ENCODE measurements at places on chromosomes 2 and 18.
A peak's percentile ranks its signal among the peaks of the same experiment; 100 is the strongest.

- DNase-seq: peak; percentile 3
Measured at GRCh38 chr2:55223958-55224760, 7.9 kb downstream of the CLHC1 start.

GRCh38 chr2:48568547-48568946 lies 38.6 kb downstream of the STON1 start:
- no peak for DNase-seq

DNA sequence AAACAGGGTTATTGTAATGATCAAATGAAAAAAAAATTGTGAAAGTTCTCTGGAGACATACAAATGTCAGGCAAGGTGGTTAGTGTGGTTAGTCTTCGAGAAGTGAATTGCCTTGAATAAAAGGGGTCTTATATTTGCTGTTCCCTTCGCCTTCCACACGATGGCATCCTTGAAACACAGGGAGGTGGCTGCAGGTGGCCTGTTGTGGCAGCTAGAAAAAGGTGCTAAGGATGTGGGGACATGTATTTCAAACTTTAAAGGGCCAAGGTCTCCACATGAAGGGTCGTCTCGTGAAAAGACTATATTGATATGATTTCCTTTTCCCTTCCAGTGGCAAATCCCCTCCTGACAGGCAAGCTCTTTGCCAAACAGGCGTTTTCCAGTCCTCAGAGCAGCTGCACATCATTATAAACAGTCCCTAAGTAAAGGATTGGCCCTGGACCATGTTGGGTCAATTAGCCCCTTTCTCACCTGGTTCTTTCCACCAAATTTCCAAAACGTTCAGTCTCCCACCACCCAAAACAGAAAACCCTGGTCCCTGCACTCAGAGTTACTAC lies 68.5 kb downstream of the COPS8 start:
- DNase-seq: peak; percentile 40

DNA sequence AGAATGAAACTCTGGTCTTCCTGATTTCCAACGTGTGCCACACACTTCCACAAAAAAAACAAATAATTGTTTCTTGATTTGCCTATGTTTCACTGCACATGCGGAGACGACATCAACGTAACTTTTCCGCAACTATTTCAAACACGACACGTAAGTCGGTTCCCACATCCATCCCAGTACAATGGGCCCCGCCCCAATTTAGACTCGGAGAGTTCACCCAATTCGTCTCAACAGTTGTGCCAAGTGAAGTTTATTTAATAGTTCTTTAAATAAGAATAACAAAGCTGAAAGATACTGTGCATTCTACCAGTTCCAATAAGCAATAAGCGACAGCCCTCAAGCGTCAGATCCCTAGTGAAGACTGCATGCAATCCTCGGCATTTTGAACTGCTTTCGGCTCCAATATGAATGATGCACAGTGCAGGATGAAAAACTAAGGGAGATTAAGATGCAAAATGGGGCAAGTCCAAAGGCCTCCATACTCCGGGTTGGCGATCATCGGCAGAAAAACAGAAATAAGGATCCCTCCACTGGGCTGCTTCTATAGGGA lies 664 bp downstream of the CCT4 start:
- peak; percentile 23 for DNase-seq

GRCh38 chr18:456361-457139 lies 44.0 kb downstream of the COLEC12 start:
- DNase-seq: no peak

- DNase-seq: no peak
Measured at GRCh38 chr2:224136396-224136795, 97.3 kb upstream of the SERPINE2 start.

GRCh38 chr2:42229949-42230348 lies 60.8 kb downstream of the EML4 start:
- DNase-seq: no peak

DNA sequence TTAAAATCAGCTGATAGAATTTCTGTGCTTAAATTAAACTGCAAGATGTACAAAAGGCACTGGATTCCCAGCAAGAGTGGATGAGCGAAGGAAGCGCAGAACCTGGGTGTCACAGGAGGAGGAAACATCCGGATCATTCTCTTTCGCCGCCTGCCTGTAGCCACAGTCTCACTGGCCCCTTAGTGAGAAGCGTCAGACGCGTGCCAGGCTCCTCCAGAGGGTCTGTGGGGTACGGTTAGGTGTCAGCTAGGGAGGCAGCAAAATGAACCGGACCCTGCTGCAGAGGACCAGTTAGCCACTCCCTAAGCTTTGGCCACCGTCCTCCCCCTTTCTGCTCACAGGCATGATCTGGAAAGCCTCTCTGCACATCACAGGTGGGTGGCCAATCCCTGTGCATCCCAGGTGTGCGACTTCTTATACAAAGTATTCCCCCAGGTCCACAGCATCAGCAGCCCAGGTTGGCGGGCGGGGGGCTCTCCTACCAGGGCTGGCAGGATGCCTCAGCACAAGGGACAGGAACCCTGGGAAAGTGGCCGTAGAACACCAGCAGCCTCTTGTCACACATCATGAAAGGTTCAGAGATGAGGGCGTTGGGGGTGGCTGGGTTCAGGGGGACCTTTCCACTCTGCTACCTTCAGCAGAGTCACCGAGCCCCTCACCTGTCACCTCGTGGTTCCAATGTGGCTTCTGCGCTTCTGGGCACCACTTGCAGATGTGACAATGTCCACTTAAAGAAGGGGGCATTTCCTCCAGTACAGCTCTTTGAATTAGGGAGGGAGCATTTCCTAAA lies 61.1 kb upstream of the SLC66A3 start:
- DNase-seq: no peak

- DNase-seq: no peak
Measured at GRCh38 chr2:13996527-13996926, 636.0 kb upstream of the LRATD1 start.

DNA sequence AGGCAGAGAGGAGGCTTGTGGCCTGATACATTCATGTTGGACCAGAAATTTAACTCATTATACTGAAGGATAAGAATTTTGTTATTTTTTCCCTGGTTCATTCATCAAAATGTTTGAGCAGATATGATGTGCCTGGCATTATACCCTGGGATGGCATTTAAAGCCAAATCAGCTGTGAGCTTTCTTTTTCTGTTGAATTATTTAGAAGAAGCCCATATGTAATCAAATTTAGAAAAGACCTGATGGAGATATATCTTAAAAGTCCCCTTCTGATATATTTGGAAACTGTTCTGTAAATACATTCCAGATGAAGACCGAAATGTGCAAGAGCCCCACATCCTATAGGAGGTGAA lies 743.1 kb upstream of the HS6ST1 start:
- DNase-seq: no peak

GRCh38 chr2:53475321-53475720 lies 292.3 kb upstream of the CHAC2 start:
- no peak for DNase-seq

DNA sequence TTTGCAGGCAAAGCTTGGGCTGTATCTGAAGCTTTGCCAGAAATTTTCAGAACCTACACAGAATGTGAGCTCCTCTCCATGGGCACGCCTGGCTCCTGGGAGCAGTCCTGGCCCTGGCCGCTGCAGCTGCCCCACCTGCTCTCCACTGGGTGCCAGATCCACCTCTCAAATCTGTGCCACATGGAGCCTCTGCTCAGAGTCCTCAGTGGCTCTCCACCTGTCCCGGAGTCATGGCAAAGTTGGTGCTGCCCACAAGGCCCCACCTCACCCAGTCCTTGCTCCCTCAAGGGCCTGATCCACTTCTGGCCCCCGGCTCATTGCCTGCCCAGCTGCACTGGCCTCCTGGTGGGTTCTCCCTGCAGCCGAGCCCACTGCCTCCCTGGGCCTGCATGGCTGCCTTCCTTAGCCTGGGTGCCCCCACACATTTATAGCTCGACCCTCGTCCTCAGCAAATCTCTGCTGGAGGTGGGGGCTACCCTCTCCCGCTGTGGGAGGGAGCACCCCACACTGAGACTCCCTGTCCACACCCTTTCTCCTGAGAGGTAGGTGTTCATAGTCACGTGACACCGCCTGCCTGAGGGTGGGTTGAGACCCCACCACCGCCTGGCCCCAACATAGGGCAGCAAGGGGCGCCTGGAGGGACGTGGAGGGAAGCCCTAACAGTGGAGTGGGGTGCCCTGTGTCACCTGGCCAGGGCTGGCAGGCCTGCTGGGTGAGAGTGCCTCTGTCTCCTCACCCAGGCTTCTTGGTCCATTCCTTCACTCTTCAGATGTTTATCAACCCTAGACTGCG lies 224.1 kb downstream of the SH3RF3 start:
- no peak for DNase-seq

GRCh38 chr18:24054130-24054529 lies 39.6 kb downstream of the TTC39C start:
- no peak for DNase-seq

DNA sequence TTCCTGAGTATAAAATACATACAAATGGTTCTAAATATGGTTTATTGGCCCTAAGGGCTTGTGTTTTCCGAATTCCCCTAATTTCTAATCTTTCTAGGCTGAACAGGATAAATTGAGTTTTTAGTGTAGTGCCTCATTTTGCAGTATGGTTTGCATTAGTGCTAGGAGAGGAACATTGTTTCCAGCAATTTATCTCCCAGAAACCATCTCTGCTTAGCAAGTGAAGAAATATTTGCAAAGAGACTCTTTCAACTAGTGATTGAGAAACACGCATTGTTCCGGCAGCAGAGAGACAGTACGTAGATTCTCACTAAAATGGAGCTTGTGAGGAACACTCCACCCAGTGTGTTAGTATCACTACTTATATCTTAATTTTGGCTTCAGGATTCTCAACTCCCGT lies 177.8 kb upstream of the EPAS1 start:
- no peak for DNase-seq

GRCh38 chr2:201931475-201931874 lies 102.2 kb upstream of the FZD7 start:
- DNase-seq: no peak

- no peak for DNase-seq
Measured at GRCh38 chr2:215110918-215111317, 27.5 kb downstream of the ABCA12 start.

- DNase-seq: no peak
Measured at GRCh38 chr2:45285311-45285710, 276.1 kb upstream of the SIX2 start.

DNA sequence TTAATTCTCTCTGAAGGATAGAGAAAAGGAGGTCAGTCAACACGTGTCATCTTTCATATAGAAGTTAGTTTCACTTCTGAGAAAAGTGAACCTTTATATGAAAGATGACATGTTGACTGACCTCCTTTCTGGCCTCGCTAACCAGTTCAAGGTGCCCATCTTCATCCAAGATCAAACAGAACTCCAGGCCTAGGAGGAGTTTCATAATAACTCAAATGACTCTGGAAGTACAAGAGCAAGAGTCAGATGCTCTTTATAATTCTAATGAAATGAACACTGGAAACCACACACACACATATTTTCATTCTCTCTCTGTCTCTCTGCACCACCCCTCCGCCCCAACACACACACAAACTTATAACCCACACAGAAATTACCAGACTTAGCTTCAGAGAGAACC lies 16.3 kb downstream of the ANKRD44 start:
- DNase-seq: peak; percentile 44

DNA sequence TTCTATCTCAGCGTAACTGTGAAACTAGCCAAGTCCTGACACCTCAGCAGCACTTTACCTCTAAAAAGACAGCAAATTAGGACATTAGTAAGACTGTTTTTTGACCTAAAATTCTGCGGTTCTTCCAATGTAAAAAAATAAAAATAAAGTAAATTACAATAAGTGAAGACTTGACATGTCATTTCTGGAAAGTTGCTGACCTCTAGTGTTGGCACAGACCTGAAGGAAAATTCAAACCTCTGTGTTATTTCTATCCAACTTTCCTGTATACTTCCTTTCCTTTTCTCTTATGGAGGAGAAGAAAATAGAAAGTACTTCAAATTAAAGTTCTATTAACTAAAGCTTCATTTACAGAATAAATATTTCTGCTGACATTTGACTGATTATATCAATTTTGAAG lies 110.6 kb downstream of the TMEM182 start:
- DNase-seq: no peak

- DNase-seq: no peak
Measured at GRCh38 chr2:31962757-31963361, 47.9 kb downstream of the MEMO1 start.

- DNase-seq: no peak
Measured at GRCh38 chr18:45034179-45034578, 353.5 kb downstream of the SETBP1 start.

DNA sequence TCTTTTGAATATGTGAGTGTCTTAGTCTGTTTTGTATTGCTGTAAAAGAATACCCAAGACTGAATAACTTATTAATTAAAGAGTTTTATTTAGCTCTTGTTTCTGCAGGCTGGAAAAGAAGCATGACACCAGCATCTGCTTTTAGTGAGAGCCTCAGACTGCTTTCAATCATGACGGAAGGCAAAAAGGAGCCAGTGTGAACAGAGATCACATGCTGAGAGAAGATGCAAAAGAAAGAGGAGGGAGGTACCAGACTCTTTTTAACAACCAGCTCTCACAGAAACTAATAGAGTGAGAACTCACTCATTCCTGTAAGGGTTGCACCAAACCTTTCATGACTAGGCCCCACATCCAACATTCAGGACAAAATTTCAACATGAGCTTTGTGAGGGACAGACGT lies 101.6 kb upstream of the HNMT start:
- DNase-seq: no peak

- no peak for DNase-seq
Measured at GRCh38 chr18:32450026-32450691, 20.5 kb downstream of the GAREM1 start.

DNA sequence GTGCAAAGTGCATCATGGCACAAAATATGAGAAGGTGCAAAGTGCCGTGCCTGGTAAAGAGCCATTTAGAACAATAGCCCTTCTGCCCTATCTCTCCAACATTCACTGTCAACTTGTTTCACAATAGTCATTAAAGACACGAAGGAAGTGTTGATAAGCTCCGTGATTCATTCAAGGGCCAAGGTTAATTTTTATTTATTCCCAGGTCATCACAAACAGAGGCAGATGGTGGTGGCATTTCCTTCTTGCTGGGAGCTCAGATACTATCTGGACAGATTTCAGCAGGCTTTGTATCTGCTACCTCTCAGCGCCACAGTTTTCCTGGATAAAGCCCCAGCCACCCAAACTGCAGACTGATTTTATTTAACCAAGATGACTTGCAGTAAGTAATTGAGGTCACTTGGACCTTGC lies 309.3 kb downstream of the ZNF521 start:
- DNase-seq: no peak

- no peak for DNase-seq
Measured at GRCh38 chr18:22683196-22683676, 249.9 kb upstream of the RBBP8 start.

DNA sequence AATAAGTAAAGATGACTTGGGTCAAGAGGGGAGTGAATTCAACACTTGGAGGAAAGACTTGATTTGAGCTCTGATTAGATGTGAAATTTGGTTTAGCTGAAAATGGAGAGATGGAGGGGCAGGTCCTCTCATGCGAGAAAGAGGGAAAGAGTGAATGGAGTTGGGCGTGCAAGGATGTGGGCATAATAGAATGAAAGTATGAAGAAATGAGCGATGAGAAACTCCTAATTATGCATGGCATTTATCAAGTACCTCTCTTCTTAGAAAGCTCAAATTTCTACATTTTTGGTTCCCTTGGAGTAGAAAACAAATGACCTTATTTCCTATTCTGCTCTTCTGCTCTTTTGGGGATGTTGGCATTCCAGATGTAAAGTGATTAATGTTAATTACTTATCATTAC lies 161.5 kb downstream of the PHLPP1 start:
- DNase-seq: no peak
